ENCODE measurements at places on chromosomes 2 and 18. TPM values are rescaled to one million over a fixed set of nuclear protein-coding genes. Genes with fewer than 3 reads are reported as not detected.

GRCh38 chr18:45275367-45276113 lies 339.7 kb upstream of the SLC14A2 start:
- DNase-seq: peak; percentile 49

DNA sequence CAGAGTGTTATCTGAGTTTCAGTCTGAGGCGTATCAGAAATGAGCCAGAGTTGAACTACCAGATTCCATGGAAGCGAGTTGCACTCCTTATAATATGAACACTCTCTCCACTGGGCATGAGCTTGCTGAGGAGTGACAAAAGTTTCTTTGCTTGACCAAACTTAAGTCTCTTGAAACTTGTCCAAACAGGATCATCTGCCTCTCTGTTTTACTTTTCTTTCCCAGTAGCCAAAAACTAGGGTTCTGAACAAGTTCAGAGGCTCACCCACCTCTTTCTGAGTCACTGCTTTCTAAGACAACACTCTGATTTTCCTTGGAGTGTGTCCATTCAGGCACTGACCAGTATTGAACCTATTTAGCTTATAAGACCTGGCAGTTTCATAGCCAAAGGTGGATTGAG lies 233.2 kb upstream of the TCF4 start:
- DNase-seq: peak; percentile 76

- no peak for DNase-seq
These were observed 403.8 kb upstream of the ID2 start for GRCh38 chr2:8277921-8278571.

GRCh38 chr18:79819064-79819967 lies 21.6 kb downstream of the KCNG2 start:
- DNase-seq: no peak

Gene MIB1
- total RNA-seq: 82.3 TPM

DNA sequence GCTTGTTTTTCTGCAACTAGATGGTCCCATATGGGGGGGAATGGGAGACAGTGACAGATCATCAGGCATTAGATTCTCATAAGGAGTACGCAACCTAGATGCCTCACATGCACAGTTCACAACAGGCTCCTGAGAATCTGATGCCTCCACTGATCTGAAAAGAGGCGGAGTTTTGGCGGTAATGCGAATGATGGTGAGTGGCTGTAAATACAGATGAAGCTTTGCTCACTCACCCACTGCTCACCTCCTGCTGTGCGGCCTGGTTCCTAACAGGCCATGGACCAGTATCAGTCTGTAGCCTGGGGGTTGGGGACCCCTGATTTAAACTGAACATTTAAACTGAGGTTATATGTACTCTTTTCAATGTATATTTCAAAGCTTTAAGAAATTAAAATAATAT lies 40.7 kb downstream of the SOS1 start:
- DNase-seq: no peak

Gene CCT4
- 183 TPM for total RNA-seq

Gene SH2D6
- total RNA-seq: not detected

Gene MROH2A
- not detected for total RNA-seq
